Endodermal cell (in vitro differentiated cells): ENCODE measurements at places on chromosomes 12 and 14.

- no peak for DNase-seq
These were observed 1100.2 kb downstream of the FSCB start for GRCh38 chr14:43406931-43407330.

GRCh38 chr14:76760331-76761135 is 735 bp upstream of the VASH1 start:
- DNase-seq = peak; percentile 38

GRCh38 chr14:61972711-61973110 is 210.5 kb downstream of the SNAPC1 start:
- DNase-seq = no peak

DNA sequence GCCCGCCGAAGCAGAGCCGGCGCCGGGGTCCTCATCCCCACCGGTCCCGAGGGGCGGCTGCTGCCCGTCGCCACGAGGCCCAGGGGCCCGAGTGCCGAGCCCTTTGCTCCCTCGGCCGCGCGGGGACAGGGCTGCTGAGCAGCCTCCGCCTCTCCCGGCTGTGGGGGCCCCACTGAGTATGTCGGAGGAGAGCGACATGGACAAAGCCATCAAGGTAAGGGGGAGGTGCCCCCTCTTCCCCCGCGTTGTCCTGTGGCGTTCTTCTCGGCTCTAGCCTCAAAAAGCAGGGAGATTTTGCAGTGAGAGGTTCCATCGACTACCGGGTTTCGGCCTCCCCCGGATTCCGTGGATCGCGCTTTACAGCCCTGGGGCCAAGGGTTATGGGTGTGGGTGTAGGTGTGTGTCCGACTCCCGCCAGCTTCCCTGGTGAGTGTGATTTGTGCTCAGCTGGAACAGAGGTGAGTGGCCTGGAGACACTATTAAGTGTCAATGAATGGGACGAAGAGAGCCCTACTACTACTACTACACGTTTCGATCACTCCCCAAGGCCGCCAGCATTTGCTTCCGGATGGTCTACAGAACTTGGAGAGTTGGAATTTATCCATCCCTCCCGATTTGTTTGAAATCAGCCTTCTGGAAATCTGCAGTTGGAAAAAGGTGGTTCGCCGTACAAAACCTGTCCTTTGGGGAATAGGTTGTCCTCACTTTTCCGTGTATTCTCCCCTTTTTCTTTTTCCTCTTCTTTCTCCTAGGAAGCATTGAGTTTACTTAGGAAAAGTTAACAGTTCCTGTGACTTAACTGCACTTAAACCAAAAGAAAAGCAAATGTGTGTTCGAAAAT is 748 bp downstream of the MAPKAPK5 start:
- peak; percentile 67 for DNase-seq

GRCh38 chr12:95623554-95624170 is 72.4 kb upstream of the USP44 start:
- peak; percentile 98 for DNase-seq

- DNase-seq = no peak
These were observed 194.1 kb downstream of the NOVA1 start for GRCh38 chr14:26403760-26404159.

- DNase-seq = no peak
These were observed 18.2 kb upstream of the SUSD6 start for GRCh38 chr14:69593018-69593677.

- DNase-seq = no peak
These were observed 72.0 kb downstream of the PPP2R5E start for GRCh38 chr14:63470962-63471793.

- peak; percentile 55 for DNase-seq
These were observed 617.3 kb downstream of the RPL10L start for GRCh38 chr14:46034305-46034704.
